ENCODE measurements at places on chromosomes 12 and 14.

DNA sequence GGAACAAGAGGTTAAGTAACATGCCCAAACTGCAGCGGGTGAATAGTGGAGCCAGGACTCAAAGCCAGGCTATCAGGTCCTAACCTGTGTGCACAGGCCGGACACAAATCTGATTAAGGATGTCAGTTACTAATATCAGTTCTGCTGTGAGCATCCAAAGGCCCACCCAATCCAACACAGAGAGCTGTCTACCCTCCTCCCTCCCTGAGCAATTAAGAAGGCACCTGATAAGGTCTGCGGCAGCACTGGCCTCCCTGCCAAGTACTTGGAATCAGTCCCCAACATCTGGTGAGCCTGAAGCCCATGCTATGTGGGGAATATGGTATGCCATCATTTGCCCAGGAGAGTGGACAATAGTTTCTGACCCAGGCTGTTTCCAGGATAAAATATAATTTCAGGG lies 3.9 kb downstream of the HEBP1 start:
- DNase-seq: no peak

DNA sequence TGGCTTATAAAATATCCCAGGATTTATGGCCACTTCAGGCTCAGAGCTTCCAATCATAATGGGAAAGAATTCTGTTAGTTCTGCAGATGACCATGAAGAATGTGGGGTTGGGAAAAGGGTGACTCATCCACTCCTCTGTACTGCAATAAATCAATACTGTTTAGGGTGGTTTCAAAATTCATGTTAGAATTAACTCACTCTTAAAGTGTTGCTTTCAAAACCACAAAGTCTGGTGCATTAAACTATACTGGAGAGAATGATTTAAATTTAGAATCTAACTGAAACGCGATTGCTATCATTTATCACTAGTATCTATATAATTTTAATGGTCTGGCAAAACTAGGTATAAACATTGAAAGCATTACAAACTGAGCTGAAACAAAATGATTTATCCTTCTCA lies 798 bp downstream of the CCDC198 start:
- DNase-seq: no peak

DNA sequence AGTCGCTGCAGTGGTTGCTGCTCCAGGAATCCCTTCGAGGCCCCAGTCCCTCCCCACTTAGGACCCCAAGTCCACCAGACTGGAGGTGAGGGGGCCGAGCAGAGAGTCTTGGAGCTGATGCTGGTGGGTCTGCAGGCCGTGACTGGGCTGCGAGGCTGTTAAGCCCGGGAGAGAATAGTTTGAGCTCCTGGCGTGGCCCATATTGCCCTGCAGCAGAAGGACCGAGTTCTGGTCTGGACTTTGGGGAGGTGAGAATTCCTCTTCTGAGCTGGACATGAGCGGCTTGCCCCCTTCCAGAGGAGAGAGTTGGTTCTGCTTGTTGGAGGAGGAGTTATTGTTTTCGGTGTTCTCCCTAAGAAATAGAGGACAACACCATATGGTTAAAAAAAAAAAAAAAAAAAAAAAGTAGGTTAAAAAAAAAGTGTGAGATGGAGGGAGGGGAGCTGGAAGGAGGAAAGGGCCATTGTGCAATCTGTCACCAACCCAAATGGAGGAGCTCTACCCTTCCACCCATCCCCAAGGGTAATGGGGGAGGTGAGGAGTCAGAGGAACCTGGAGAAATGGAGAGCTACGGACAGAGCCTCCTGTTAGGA lies 3.0 kb downstream of the SIX1 start:
- no peak for DNase-seq

DNA sequence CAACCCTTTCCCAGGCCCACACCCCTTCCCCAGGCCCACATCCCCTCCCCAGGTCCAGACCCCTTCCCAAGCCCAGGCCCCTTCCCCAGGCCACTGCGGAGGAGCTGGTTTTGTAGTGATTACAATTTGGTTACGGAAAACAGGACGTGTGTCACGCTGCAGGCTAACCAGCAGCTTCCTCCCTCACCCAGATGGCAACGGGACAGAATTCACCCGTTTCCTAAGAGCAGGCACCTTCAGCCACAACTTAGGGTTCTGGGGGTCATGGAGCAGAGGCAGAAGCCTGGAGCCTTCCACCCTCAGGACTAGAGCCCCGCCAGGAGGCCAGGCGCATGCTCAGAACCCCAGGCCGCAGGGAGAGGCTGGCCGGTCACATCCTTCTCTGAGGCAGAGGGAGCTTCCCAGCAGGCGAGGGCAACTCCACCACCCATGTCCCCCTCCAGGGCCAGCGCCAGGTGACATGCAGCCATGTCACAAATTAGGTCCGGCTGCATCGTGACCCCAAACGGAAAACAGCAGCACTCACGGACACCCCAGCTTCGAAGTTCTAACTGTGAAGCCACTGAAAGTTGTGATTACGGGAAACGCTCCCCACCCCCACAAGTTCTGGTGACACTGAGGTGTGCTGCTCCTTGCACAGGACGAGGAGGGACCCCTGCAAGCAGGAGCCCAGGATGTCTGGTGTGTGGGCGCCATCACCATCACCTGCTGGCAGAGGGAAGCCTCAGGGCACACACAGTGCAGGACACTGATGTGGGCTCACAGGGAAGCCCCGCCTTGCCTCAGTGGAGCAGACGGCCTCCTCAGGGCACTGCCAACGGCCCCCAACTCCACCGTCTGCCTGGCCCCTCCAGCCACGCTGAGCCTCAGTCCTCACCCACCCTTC lies 7.7 kb downstream of the BRF1 start:
- no peak for DNase-seq

- DNase-seq: no peak
Measured at GRCh38 chr12:126185025-126185424, 1119.8 kb downstream of the AACS start.

DNA sequence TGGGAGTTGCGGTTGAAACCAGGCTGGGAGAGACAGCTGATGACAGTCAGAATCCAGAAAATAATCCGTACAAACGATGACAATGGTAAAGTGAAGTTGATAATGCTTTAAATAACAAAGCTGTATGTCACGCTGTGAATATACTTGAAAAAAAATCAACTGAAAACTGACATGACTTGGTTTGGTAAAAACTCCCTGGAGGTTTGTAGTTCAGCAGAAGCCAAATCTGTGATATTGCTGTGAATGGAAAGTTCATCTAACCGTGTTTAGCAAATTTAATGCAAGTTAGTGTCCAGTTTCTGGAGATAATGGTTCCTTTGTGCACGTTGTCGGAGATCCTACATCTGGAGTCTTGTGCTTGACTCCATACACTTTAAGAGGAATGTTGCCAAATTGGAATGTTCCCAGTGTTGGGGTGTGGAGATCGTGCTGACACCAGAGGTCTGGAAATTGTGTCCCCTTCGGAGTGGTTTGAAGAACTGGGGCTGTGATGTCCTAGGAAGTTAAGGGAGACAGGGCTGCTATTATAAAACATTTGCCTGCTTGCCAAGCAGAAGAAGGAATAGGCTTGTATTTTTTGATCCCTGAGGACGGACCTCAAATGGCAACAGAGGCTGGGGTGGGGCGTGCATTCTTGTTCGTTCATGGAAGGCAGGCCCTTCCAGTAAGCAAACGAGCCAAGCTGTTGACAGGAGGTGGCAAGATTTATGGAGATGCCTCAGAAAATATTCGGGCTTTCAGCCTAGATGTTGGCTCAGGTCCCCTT lies 30.6 kb downstream of the PPFIBP1 start:
- DNase-seq: no peak

GRCh38 chr14:92297818-92298595 lies 25.0 kb upstream of the SLC24A4 start:
- no peak for DNase-seq

GRCh38 chr12:98828802-98829600 lies 183.9 kb downstream of the APAF1 start:
- no peak for DNase-seq

GRCh38 chr14:21534576-21534975 lies 8.4 kb upstream of the SALL2 start:
- DNase-seq: no peak

- DNase-seq: no peak
Measured at GRCh38 chr14:105465209-105466031, 9.2 kb upstream of the CRIP2 start.

GRCh38 chr12:113437729-113438100 lies 15.5 kb downstream of the SDSL start:
- no peak for DNase-seq

DNA sequence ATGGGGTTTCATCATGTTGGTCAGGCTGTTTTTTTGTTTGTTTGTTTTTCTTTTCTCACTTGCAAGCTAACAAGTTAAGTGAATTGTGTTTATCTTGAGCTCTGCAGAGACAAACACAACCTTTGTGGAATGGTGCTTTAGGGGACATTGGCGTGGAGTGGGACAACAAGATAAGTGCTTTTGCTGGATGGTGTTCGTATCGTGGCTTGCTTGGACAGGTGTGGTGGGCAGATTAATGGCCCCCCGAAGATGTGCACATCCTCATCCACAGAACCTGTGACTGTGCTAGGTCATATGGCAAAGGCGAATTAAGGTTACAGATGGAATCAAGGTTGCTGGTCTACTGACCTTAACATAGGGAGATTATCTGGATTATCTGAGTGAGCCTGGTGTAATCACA lies 7.0 kb downstream of the MLXIP start:
- DNase-seq: no peak

- DNase-seq: no peak
Measured at GRCh38 chr12:76275511-76276093, 72.6 kb downstream of the BBS10 start.

GRCh38 chr12:48446161-48446776 lies 26.1 kb upstream of the ANP32D start:
- no peak for DNase-seq

- DNase-seq: no peak
Measured at GRCh38 chr12:6697584-6698351, 2.8 kb downstream of the PIANP start.

GRCh38 chr12:4270016-4270830 lies 3.3 kb upstream of the CCND2 start:
- peak; percentile 33 for DNase-seq

- DNase-seq: no peak
Measured at GRCh38 chr14:69114763-69115162, 38.2 kb downstream of the DCAF5 start.

Measured in CD4-positive, alpha-beta T cell treated with Interleukin-15 for 4 hours (primary cell).